ENCODE measurements at places on chromosomes 2 and 18.

DNA sequence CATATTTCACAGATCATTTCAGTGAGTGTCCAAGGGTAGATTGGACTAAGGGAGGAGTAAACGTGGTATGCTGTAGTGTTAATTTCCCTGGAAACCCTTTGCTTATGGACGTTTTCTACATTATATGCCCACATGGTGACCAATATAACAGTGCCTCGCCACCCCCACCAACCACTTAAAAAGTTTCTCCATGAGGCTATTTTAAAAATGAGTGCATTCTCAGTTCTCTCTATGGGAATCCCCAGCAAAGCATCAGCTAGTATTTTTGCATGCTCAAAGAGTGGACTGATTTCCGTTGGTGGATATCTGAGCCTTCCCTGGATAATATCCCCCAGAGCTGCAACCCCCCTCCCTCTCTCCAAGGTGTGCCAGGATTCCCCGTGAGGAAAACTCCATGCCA is 73.2 kb downstream of the TGFA start:
- DNase-seq = no peak

DNA sequence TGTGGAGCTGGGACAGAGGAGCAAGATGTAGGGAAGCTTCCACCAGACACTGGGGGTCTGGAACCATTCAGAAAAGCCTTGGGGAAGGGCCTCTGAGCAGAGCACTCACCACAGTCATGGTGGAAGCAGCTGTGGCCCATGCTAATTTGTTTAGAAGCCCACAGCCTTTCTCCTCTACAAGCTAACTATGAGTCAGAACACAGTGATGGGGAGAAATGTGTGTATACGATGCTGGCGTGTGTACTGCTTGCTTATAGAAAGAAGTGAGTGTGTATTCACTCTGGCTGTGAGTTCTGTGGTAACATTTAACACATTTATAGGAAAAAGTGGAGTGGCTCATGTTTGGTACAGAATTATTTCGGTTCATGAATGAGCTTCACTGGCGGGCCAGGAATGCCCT is 157.0 kb upstream of the ACAA2 start:
- no peak for DNase-seq

DNA sequence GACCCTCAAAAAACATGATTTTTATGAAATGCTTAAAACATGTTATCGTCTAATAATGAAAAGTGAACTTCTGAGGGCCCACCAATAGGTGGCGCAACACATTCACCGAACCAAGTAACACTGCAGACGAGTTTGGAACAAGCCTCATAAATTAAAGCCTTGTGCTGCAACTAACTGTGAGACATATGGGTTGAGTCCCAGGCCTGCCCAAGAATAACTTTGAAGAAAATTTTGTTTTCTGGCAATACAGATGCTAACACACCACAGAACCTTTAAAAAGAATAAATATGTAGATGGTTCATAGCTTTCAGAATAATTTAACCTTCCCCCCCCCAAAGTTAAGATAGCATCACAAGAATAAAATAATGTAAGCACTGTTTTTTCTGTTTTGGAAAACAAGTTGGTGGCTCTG is 285.9 kb downstream of the RNF144A start:
- peak; percentile 44 for DNase-seq

DNA sequence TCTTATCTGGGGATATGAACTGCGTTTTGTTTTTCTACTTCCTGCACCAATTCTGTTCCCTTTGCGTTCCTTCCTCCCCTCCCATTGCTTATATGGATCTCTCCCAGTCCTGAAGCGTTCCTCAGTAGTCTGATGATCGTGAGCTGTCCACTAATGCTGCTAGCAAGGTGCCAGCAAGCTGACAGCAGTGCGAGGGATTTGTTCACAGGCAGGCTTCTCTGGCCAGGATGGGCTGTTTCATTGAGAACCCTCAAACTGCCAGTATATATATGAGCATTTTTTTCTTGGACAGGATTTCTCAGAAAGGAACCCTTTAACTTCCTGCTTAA is 40.1 kb downstream of the GTF3C3 start:
- DNase-seq = no peak

- DNase-seq = no peak
These were observed 9.2 kb downstream of the PTPRN start for GRCh38 chr2:219300022-219300421.

Data from activated T-cell treated with anti-CD3 and anti-CD28 coated beads, Interleukin-2, amount 50 U/mL, for 72 hours (primary cell).